ENCODE measurements at places on chromosomes 4 and X.
A peak's percentile ranks its signal among the peaks of the same experiment; 100 is the strongest.

- no peak for DNase-seq
These were observed 169.0 kb downstream of the RAPGEF2 start for GRCh38 chr4:159271856-159272255.

GRCh38 chr4:161172396-161173026 lies 991.3 kb downstream of the FSTL5 start:
- no peak for DNase-seq

- DNase-seq = no peak
These were observed 160.3 kb downstream of the AFAP1 start for GRCh38 chr4:7779432-7779768.

GRCh38 chr4:75169427-75169826 lies 236.5 kb downstream of the PARM1 start:
- no peak for DNase-seq

DNA sequence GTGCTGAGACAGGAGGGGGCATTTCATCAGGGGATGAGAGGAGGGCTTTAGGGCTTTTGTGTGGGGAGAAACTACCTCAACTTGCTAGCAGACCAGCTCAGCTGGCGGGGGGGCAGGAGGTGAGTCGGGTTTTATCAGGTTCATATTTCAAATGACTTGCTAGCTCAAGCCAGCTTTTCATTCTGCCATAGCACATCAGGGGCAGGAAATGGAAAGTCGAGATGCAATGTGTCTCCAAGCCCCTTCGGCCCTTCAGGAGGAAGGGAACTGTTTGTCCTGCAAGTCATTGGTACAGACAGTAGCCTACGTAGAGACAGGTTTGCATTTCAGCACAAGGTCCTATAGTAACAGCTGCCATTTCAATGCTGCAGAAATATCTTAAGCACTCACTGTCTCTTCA lies 194.1 kb downstream of the PTTG2 start:
- no peak for DNase-seq

DNA sequence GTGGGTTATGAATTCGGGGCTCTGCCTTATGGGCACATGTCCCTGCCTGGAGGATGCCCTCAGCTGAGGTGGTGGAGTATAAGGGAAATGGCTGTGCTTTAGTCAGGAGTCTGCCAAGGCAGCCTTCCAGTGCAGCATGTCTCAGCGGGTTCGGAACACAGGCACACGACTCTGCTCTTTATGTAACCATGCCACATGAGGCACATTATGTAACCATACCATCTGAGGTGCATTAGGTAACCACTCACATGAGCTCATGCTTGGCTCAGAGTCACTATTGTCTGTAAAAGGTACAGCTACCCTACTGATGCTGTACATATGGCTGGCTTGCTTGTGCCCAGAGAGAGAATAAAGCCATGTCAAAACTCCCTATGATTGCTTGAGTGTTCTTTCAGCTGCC lies 723.6 kb downstream of the TRAM1L1 start:
- no peak for DNase-seq

DNA sequence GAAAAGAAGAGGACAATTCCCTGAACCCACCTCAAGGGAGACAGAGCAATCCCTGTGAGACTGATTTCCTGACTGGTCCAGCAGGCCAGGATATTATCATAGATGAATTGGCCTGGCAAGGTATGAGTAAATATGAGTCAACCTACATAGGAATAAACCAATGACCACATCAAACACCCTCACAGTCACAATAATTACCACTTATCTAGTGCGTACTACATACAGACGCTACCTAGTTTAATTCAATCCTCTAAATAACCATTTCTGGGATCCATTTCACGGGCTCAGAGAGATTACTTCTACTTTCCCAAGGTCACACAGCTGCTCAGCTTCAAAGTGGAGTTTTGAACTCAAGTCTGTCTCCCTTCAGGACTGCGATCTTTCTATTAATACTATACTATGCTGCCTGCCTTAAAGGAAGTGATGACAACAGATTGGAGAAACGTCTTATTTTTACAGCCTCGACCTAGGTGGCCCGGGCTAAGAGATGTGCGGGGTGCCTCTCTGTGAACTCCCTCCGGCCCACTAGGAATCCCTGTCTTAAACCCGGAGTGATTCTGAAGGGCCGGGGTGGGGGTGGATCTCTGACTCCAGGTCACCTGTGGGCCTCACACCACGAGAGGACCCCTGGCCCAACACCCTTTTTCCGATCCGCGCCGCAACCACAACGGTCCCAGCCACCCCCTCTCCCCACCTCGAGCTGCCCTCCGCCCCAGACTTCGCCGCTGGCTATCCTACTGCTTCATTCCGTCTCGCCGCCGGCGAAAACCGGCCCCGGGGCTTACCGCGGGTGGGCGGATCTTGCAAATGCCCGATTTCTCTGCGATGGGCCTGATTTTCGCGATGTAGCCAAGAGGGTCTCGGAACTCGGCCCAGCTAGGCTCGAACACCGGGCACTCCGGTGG lies 800 bp downstream of the KDM5C start:
- DNase-seq = peak; percentile 11

- DNase-seq = no peak
These were observed 1.1 kb downstream of the RNF212 start for GRCh38 chr4:1112174-1112820.

- DNase-seq = no peak
These were observed 18.5 kb downstream of the ACSL1 start for GRCh38 chr4:184807256-184807655.

DNA sequence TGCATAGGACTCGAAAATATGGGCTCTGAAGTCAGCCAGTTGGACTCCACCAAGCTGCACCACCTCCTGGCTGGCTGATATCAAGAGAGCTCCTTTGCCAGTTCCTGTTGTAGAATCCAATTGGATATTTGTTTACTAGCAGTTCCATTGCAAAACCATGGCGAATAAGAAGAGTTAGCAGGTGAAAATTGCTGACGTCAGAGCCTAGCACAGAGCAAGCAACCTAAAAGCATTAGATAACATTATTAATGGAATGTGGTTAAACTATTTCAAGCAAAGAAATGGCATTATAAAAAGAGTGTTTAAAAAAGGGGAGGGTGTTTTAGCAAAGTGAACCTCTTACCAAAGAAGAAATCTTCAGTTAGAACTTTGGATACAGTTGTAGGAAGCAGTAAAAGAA lies 1816.3 kb upstream of the TENM3 start:
- no peak for DNase-seq

DNA sequence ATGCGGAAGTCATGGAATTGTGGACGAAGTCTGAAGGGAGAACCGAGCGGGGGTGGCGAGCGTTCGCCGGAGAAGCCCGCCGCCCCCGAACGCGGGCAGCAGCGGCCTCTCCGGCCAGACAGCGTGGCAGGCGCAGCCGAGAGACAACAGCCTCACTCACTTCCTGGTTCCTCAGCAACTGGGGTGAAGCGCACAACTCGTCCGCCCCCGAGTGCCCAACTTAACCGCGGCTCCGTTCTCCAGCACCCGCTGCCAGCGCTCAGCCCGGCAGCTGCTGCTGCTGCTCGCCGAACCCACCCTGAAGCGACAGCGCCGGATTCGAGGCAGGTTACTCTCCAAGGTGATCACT lies 68.0 kb downstream of the NOCT start:
- peak; percentile 34 for DNase-seq

DNA sequence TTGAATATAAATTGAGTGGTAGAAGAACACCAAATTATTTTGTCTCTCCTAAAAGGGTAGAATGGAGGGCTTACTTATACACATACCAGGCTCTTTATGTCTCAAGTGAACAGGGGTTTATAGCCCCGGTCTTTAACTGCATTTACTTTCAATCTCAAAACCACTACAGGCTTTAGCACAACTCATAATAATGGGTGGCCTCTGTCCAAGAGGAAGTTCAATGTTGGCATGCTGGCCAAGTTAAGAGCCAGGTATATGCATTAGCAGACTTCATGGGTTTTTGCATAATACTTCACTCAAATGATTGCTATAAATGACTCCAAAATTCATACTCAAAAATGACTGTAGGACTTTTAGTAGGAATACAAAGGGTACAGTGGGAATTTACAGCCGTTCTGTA lies 118.5 kb upstream of the OTUD4 start:
- no peak for DNase-seq

DNA sequence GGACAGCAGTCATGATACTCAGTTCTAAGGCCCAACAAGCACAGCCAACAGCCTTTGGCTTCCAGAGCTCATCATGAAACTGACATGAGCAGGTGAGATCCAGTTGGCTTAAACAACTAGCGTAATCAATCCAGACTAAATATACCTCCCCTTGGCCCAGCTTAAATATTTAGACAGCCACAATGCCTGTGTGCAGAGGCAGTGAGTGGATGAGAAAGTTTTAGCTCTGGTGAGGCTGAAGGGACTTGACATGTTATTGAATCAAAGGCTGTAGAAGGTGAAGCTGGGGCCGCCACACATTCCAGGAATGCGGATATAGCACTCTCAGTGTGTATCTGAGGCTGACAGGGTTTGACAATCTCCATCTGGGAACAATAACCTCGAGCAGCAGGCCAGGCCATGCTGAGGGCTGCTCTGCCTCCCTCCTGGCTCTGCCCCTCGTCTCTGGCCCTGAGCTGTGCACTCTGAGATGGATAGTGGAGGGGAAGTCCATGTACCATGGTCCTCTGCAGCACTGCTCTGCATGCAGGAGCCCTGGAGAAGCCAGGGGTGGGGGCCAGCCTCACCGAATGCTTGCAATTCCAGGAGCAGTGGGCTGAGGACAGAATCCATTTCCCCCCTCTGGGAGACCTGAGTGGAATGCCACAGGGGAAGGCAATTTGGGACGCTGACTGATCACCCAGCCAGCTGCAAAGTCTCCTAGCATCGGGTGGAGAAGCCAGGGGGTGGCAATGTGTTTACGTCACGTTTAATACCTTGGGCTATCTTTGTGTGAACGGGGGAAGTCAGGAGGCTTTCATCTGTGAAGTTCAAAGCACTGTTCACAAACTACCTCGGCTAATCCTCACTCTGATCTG lies 37.3 kb upstream of the RASL11B start:
- DNase-seq = no peak

GRCh38 chr4:140755774-140756318 lies 339 bp downstream of the TBC1D9 start:
- DNase-seq = peak; percentile 46
